NK-92 treated with Interleukin-12 subunit alpha and Interleukin-12 subunit beta, amount 100 ng/mL, for 24 hours (cell line): ENCODE measurements at places on chromosomes 11 and 22.

GRCh38 chr11:69290806-69291205 lies 3.1 kb upstream of the MYEOV start:
- no peak for DNase-seq

DNA sequence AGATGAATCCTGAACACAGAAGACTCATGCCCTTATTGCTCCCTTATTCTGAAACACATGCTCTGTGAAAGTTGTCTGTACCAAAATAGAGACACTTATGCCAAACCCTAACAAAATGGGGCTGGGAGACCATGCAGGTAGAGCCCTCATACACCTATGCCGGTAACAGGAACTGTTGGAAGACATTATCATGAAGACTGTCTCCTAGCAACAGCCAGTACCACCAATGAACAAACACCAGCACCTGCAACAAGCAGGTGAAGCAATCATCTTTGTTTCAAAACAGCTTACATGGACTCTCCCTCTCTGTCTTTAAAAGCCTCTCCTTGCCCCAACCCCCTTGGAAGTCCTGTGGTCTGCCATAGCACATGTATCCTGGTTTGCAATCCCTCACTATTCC lies 17.2 kb downstream of the SLC5A4 start:
- no peak for DNase-seq

- DNase-seq: peak; percentile 60
These were observed 18.5 kb upstream of the FEZ1 start for GRCh38 chr11:125514336-125515101.

- no peak for DNase-seq
These were observed 553 bp downstream of the CD3D start for GRCh38 chr11:118341815-118342489.
